ENCODE measurements at places on chromosomes 11 and 22.

DNA sequence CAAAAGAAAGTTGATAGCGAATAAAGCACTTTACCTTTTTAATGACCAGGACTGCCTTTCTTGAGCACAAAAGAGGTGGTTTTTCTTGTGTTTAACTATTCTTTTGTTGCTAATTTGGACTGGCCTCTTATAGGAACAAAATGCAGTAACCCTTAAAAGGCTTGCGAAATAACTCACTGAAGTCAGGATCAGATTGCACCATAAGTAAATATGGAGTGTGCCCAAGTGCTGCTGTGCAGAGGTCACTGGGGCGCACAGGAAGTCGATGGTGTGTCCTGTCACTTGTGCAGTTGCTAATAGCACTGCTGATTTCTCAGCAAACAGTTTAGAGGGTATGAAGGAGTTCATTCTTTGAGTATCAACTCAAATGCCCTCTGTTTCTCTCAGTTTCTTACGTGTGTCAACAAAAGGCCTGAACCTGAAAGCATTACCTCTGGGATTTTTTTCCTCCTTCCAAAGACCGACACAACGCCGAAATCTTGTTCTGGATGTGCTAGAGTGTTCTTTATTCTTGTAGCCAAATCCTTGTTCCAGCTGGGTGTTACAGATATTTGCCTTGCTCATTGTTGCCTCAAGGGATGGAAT is 71.3 kb downstream of the ATXN10 start:
- DNase-seq, result peak; percentile 50

- no peak for DNase-seq
These were observed 626.1 kb upstream of the ARHGAP42 start for GRCh38 chr11:100061006-100061405.

DNA sequence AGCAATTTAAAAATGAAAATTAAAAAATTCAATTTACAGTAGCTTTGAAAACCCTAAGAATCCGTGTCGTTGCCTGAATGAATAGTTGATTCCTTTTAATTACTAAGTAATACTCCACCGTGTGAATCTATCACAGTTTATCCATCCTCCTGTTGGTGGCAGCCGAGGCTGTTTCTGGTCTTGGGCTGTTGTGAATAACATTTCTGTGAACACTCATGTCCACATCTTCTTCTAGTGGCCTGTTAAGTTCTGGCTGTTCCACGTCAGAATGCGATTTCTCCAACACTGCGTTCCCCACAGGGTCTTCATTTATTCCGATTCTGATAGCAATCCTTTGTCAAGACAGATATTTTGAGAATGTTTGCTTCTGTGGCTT is 223.0 kb downstream of the TBC1D22A start:
- DNase-seq, result no peak

DNA sequence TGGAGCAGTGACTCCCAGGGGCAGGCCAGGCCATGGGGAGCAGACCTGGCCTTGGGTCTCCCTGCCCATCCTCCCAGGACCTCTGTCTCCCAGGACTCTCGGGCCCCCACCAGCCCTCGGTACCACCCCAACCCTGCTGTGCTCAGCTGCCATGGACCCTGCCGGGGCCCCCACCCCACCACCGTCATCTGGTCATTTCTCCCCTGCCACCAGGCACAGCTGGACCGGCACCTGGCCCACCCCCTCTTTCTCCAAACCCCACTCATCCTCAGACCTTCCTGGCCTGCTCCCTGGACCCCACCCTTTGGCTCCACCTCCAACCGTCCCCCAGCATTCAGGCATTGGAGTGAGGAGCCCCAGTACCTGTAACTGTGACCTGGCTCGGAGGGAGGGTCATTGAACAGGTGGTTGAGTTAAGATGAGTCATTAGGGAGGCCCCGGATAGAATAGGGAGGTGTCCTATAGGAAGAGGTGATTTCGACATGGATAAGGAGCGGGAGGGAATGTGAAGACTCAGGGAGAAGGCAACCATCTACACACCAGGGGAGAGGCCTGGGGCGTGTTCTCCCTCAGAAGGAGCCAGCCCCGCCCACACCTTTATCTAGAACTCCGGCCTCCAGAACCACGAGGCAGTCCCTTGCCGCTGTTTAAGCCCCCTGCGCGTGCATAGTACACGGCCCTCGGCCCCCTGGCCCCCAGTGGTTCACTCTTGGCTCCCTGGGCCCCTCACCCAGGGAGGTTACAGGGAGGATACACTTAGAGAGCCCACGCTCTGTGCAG is 1395.9 kb downstream of the BRD1 start:
- no peak for DNase-seq

- DNase-seq, result no peak
These were observed at the start of gene NPTXR for GRCh38 chr22:38843657-38844314. TSS of gene NPTXR (minus strand) at chr22:38844028.

- no peak for DNase-seq
These were observed 4.8 kb upstream of the SLC3A2 start for GRCh38 chr11:62875698-62876478.

DNA sequence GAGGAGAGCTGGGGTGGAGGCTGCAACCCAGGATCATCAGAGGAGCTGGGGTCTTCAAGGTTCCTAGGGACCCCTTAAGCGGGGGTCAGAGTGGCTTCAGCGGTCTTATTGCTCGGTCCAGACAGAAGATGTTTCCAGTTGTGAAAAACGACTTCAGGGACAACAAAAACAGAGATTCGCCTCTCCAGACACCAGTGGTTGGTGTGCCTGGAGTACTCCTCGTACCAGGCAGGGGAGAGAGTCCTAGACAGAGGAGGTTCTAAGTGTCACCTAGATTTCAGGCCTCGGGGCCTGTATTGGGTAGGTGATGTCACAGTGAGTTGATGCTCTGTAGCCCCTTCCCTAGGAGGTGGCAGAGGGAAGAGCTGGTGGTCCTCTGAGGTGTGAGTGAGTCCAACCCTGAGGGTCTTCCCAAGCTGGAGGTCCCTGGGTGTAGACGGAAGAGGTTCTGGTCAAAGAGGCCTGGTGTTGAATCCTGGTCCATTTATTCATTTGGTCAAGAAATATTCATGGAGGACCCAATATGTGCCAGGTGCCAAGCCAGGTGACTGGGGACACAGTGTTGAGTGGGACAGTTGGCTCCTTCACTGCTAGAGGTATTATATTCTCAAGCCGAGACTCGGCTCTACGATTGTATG is 4.4 kb upstream of the IGLL5 start:
- DNase-seq, result no peak

- peak; percentile 67 for DNase-seq
These were observed 6.7 kb upstream of the CCDC90B start for GRCh38 chr11:83292709-83293456.

GRCh38 chr22:35202376-35202775 is 54.9 kb upstream of the HMGXB4 start:
- DNase-seq, result no peak

DNA sequence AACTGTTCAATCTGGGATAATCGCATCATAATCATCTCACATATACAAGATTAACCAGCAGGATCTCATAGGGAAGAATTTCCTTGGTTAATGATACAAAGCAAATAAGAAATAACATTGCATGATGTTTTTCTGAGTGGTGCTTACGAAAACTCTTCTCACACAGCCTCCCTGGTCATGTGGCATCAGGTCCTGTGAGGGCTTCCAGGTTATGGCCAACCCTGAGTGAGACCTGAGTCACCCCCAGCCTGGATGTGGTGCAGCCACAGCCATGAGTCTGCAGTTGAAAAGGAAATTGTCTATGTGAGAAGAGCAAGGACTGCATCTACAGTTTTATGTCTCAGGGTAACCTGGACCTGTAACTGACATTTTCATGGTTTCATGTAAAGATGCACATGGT is 90.5 kb upstream of the XKR3 start:
- no peak for DNase-seq

DNA sequence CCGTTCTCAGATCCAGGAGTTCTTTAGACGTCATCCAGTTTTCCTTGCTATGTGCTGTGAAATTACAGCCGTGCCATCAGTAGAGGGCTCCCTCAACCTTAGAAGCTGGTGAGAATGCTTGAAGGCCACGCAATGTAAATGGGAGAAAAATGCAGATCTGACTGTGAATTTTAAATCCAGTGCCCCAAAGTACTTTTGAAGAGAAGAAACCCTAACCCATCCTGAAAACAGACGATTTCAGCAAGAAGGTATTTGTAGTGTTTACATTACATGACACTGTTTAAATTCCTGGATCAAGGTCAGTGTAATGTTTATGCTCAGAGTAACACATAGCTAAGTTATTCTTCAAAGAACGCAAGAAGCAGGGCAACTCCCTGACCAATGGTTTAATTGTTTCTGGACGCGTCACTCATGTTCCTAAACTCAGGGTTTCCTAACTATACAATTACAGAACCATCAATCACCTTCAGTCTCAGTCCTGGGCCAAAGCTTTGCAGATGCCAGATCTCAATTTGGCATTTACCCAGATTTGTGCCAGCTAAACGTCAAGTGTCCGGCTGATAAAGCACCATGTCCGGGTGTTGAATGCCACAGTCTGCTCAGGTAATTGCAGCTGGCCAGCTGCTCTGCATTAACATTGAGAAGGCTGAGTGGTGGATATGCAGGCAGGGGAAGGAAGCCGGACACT is 38.2 kb downstream of the ADAMTS8 start:
- DNase-seq, result peak; percentile 81

DNA sequence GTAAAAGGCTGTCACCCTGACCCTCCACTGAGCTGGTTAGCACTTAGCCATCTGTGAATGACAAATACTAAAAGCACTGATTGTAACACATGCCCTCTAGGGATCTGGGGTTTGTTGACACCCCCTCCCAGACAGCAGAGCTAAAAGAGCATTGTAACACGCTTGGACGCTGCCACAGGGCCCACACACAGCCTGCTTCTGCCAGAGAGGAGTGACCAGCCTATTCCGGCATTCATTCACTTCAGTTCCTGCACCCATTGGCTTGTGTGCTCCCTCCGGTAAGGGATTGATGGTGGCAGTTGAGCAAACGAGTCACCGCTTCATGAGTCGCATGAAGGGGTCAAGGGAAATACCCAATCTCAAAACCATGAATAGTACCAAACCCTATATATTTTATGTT is 15.8 kb downstream of the OR10D3 start:
- no peak for DNase-seq

DNA sequence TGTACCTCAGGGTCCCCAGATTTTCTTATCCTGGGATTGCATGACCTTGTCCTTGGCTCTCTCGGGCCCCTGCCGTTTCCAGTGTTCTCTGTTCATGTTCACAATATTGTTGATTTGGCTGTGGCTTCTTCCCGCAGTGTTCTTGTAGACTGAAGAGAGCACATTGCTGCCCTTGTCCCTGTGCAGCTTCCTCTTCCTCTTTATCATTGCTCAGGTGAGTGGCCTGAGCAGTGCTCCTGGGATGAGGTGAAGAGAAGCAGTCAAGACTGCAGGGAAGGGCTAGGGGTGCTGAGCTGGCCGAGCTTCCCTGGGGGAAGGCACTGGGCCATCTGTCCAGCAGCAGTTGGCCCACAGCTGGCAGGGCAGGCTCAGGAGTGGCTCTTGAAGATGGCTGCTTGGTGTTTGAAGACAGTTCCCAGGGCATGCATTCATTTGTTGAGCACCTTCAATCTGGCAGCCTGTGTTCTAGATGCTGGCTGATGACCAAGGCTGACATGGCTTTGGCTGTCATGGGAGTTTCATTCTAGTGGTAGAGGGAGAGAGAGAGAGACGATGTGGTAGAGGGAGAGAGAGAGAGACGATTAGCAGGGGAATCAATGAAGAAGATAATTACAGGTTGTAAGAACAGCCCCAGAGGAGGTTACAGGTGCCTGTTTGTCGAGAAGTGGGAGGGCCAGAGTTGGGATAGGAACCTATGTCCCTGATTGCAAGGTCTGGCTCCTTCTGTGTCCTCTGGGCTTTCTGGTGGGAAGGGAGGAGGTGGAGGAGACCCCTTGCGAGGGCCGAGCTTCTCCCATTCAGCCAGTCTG is 17.4 kb downstream of the BMAL1 start:
- no peak for DNase-seq

DNA sequence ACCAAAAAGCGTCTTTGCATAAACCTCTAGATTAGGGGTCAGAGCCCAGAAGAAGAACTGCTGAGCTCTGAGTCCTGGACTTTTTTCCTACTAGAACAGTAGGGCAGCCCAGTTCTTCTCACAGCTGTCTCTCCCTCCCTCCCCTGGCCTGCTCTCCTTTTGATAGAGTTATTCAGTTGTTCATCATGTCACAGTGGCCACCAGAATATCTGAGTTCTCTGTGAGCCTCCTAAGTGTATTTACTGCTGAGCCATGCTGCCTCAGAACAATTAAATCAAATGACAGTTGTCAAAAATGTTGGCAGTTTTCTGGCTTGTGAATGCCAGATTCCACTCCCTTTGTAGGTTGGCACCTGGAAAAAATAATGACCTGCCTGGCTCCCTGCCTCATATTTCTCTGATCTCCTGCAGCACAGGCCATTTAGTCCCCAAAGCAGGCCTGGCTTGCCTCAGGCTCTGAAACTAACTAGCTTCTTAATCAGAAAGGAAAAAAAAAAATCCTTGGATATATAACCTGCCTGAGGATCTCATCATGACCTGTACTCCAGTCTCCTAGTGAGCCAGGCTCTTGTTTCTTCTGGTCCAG is 377.4 kb upstream of the LARGE1 start:
- no peak for DNase-seq

- no peak for DNase-seq
These were observed 30.8 kb upstream of the GLYAT start for GRCh38 chr11:58762284-58763119.

- peak; percentile 96 for DNase-seq
These were observed 226.7 kb upstream of the NARS2 start for GRCh38 chr11:78801161-78801884.

DNA sequence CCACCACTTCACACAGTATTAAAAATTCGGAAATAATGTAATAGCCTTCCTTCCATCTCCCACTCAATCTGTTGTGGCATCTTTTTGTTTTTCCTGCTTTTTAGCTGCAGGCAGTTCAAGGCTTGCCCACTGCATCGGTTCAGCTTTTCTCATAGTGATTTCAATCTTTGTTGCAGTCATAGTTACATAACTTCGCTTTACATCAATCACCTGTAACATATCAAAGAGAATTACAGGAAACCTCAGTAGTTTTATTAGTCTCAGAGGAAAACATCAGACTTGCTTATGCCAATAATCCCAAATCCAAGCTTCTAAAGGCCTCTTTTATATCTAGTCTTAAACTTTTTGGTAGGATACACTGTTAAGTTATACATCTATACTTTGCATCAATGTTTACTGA is 20.5 kb downstream of the CHORDC1 start:
- DNase-seq, result no peak

DNA sequence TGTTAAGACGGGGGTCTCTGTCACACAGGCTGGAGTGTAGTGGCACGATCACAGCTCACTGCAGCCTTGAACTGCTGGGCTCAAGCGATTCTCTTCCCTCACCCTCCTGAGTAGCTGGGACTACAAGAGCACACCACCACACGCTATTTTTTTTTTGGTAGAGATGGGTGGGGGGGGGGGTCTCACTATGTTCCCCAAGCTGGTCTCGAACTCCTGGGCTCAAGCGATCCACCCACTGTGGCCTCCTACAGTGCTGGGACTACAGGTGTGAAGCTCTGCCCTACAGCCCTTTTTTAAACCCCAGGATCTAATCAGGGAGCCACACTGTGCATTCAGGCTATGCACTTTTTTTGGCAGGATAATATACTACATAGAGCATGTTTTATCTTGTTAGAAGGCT is 1.4 kb upstream of the DHCR7 start:
- DNase-seq, result no peak

Measured in astrocyte of the spinal cord (primary cell).